ENCODE measurements at places on chromosomes 7 and 10.

DNA sequence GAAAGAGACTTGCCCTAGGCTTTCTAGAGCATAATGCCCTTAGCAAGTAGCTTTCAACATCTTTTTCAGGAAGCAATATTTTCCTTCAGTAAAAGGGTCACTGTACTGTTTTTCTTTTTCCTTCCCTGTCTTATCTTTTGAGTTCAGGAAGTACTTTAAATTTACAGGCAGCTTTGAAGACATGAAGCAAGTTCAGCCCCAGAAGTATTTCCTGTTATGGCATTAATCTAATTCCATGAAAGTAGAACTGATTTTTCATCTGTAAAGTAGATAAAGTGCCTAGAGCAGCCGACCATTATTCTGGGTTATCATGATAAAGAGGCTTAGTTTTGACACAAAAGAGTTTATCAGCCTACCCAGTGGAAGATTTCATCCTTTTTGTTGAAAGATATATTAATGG lies 288.2 kb downstream of the ADK start:
- DNase-seq = no peak

DNA sequence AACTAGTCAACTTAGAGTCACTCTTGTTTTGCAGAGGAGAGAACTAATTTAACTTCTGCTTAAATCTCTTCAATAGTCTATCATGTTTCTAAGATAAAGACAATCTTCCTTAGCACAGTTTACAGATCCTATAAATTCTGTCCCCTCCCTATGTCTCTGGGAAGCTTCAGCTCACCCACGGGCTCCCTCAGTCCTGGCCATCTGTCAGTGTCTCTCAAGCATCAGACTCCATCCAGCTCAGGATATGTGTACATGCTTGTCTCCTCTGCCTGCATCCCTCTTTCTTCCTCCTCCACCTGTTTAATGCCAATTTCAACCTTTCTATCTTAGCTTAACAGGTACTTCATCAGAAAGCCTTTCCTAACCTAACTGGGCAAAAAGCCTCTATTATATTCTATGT lies 177.1 kb upstream of the PTER start:
- no peak for DNase-seq

DNA sequence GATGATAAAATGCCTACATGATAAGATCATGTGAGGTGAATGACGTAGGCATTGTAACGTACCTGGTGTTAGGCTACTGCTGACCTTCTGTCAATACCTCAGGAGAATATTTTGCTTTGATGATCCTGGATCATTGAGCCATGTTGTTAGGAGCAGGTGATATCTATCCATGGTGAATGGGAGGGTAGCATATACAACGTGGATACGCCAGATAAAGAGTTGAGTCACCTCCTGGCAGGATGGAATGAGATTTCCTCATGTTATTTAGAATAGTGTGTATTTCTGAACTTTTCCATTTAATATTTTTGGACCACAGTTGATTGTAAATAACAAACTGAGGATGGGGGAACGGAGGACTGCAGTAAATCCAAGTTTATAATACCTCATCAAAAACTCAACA lies 11.8 kb upstream of the CLDN12 start:
- no peak for DNase-seq

- no peak for DNase-seq
Measured at GRCh38 chr10:86203162-86203905, 163.3 kb downstream of the GRID1 start.

DNA sequence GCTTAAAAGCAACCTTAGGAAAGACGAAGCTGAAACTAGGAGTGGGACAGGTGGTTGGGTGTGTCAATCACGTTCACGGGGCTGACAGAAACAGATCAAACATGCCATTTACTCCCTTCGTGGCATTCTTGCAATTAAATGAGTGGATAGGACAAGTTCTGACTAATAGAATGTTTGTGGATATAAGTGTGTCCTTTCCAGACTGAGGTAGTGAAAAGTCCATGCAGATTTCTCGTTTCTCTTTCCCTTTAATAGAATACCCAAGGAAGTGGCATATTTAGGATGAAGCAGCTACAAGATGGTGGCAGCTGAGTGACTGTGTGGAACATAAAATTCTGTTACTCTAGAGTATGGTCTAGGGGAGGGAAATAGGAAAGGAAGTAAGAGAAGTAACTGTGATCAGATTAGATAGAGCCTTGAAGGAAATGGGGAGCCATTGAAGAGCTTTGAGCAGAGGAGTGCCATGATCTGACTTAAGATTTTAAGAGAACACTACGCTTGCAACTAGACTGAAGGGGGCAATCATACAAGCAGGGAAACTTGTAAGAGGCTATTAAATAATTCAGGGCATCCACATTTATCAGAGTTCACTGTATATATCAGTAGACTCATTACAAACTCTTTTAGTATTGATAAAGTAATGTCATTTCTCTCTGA lies 46.3 kb upstream of the HYAL4 start:
- DNase-seq = no peak

- no peak for DNase-seq
Measured at GRCh38 chr10:3995302-3996210, 210.5 kb upstream of the KLF6 start.

Measured in GM12891 (cell line).